ENCODE measurements at places on chromosomes 6 and 20.
A peak's percentile ranks its signal among the peaks of the same experiment; 100 is the strongest.

GRCh38 chr6:63584566-63584965, 12.3 kb downstream of the LOC128125822 start:
- DNase-seq: no peak

- no peak for DNase-seq
Observed at GRCh38 chr6:125507987-125508655, 206.4 kb upstream of the HDDC2 start.

DNA sequence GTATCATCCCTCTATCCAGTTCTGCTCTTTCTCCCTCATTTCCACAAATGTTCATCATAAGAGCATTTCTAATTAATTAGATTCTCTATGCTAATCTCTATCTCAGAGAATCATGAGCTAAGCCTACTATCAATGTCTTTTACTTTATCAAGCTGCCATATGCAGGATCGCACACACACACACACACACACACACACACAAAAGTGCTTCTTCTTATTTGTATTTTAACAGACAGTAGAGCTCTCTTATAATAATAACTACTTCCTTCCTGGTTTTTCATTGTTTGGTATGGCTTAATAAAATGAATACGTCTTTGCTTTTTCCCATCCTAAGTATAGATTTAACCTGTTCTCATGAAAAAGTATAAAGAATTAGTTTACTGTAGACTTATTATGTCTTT, 170.2 kb downstream of the HAO1 start:
- no peak for DNase-seq

GRCh38 chr6:121651420-121651819, 216.0 kb downstream of the GJA1 start:
- peak; percentile 18 for DNase-seq

DNA sequence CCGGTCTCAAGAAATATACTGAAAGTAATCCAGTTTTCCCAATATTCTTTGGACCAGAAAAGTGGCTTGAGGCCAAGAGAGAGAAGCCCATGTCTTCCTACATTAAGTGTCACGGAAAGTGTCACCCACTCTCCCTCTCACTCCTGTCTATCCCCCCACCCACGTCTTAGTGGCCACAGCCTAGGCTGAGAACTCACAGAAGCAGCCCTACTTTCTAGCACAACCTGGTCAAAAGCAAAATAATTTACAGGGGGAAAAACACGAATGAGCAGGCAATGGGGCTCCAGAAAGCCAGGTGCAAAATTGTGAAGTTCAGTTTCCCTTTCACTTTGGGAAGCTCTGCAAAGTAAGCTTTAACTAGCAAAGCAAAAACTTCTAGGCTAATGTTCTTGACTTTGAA, 118.0 kb downstream of the OPRM1 start:
- DNase-seq: no peak

- no peak for DNase-seq
Observed at GRCh38 chr20:32642257-32643046, 31.3 kb downstream of the C20orf203 start.

DNA sequence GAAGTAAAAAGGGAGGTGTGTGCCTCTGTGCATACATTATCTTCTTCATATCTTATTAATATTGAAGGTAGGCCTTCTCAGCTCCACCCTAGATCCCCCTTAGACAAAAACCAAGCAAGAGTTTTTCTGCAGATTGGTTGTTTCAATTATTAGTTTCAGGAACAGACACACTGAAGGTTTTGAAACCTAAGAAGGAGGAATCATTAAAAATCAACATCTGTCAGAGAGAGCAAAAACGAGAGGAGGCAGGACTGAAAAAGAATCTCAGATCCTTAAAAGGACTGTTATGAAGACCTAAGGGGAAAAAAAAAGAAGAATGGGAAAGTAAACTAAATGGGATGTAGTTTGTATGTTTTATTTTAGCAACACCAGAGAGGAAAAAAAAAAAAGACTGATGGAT, 560.8 kb upstream of the JAG1 start:
- DNase-seq: no peak

- DNase-seq: no peak
Observed at GRCh38 chr6:158460602-158461169, 99.2 kb upstream of the TMEM181 start.

DNA sequence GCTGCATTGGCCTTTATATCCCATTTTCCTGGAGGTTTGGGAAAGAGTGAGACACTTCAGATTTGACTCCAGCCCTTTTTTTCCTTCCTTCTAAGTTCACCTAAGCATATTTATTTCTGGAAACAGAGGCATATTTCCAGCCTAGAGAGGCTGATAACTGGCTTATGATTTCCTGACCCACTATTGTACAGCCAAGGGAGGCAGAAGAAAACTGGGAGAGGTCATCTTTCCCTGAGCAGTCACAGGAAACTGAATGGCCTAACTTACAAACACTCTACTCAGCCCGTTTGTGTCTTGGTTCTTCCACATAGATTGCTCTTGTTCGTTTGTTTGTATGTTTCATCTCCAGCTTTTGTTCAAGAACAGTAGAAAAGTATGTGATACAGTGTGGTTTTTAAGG, 64.2 kb upstream of the LTV1 start:
- no peak for DNase-seq

DNA sequence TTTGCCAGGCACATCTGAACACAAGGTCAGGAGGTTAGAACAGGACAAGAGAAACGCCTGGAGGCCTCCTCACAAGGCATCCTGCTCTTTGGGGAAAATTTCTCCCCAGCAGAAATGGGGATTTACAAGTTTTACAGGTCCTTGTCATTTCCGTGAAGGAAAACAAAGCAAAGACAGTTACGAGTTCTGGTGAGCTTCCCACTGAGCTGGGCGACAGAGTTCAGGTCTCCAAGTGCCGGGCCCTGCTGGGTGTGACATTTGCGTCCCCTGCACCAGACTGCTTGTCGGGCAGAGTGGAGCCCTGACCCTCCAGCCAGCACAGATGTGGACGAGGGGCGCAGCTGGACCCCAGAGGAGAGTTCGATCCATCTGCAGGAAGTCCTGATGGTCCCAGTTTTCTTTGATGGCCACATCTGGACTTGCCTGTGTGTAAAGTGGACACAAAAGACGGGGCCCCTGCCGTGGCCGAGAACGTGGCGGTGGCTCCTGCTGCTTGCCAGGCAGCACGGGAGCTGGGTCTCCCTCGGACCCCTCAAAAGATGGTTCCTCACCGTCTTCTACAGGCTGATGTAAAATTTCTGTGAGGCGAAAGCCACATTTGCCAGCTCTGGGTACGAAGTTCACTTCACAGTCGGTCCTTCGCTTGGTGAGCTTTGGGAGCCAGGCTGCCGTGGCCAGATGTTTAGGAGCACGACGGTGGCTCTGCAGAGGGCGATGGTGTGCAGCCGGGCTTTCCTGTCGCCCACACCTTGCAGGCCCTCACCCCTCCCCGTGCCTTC, 5.2 kb upstream of the ADRM1 start:
- DNase-seq: no peak

DNA sequence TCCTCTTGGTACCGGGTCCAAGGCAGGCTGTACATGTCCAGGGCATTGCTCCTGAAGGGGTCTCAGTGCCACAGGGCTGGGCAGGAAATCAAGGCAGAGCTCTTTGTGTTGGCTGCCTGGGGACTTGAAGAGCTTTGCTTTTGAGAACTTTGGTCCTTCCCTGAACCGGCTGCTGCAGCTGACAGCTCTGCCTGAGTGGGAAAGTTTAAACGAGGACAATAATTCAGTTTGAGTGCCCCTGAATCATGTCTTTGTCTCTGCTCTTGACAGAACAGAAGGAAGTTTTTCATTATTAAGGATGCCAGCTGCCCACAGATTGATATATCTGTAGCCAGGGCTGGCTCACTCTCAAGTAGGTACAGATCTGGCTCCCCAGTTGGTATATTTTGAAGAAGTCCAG, 56.1 kb downstream of the ANKRD6 start:
- no peak for DNase-seq

DNA sequence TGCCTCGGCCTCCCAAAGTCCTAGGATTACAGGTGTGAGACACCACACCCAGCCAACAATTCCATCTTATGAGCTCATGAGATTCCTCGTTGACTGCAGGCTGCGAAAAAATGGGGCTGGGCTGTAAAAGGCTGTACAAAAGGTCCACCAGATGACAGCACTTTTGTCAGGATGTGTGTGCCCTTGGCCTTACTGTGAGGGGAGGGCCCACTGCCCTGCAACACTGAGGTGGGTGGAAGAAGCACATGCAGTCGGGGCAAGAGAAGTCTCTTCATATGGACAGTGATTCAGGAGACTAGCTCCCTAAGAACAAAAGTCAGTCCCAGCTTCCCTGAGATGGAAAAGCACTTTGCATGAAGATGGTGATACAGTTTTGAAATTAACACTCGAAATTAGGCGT, 50.5 kb downstream of the KCTD20 start:
- DNase-seq: no peak

- DNase-seq: no peak
Observed at GRCh38 chr6:111614833-111615582, 9.3 kb upstream of the TRAF3IP2 start.

DNA sequence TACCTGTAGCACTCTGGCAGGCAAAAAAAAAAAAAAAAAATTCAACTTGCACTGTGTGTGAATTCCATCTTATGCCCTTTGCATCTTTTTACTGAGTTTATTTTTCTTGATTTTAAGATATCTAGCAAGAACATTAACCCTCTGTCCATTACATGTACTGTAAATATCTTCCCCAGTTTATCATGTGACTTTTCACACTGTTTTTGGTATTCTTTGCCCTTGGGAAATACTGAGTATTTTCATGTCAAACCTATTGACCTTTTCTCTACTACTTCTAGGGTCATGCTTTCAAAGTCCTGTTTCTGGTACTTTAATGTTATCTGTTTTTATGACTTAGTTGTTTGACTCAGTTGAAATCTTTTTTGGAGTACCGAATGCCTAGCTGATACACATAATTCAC, 843 bp upstream of the HUS1B start:
- DNase-seq: no peak

GRCh38 chr6:148249679-148250375, 92.8 kb upstream of the SASH1 start:
- no peak for DNase-seq

GRCh38 chr6:39543950-39544349, 181.3 kb downstream of the KIF6 start:
- DNase-seq: no peak

DNA sequence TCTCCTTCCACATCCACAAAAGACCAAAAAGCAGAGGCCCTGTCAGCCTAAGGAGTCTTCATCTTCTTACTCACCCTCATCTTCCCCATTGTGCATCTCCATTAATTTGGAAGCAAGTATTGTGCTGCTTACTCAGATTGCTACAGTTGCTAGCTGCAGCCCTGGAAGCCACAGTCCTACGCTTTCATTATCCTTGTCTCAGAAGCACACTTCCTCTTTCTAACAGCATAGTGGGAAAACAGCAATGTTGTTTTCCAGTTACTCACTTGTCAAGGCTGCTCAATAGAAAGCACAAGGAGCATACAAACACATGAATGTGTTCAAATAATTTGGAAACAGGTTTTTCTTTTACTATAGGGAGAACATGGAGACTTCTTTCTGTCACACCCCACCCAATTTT, 76.6 kb upstream of the RBM24 start:
- DNase-seq: no peak

DNA sequence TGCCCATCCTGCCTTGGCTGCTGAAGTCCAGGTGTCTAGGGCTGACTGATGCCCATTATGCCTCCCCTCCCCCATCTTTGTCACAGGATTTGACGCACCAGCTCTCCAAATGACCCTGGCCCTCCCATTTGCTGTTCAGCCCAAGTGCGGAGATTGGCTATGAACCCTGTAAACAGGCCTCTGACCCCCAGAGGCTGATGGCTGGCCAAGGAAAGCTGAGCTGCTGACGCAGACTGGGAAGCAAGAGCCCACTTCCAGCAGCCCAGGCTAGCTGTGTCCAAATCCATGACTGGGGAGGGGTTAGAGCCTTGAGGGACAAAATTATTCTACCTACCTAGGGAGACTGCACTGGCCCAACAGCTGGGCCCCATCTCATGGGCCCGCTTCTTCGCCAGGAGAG, 797 bp upstream of the GNRH2 start:
- DNase-seq: no peak

GRCh38 chr6:31966997-31967925, 4.7 kb downstream of the DXO start:
- no peak for DNase-seq

DNA sequence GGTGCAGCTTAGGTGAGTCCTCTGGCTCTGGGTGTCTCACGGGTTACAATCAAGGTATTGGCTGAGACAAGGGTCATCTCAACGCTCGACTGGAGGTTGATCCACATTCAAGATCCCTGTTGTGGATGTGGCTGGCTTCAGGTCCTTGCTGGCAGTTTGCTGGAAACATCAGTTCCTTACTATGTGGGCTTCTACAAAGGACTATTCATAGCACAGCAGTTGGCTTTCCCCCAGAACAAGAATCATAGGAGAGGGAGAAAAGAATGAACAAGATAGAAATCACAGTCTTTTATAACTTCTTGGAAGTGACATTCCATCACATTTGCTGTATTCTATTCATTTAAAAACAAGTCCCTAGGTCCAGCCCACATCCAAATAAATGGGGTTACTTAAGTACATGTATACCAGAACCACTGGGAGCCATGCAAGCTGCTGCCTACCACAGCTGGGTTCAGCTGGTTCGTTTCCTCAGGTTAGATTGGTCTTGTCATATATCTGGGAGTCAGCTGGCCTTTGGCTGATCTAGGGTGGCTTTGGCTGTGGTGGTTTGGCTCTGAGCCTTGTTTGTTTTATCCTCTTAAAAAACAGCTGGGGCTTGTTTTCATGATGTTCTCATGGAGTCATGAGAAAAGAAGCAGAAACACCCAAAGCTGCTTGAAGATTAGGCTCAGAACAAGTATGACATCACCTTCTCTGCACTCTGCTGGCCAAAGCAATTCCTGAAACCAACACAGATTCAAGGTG, 433.2 kb upstream of the SPTLC3 start:
- DNase-seq: no peak

All from endothelial cell (in vitro differentiated cells).